Activated CD4-positive, alpha-beta T cell treated with anti-CD3 and anti-CD28 coated beads, Interleukin-2, Interleukin-4, amounts not matched to agents 100 ng/mL and 50 ng/mL, durations not matched to agents 16 hours and 8 hours (primary cell): ENCODE measurements at places on chromosomes 1 and 21.

DNA sequence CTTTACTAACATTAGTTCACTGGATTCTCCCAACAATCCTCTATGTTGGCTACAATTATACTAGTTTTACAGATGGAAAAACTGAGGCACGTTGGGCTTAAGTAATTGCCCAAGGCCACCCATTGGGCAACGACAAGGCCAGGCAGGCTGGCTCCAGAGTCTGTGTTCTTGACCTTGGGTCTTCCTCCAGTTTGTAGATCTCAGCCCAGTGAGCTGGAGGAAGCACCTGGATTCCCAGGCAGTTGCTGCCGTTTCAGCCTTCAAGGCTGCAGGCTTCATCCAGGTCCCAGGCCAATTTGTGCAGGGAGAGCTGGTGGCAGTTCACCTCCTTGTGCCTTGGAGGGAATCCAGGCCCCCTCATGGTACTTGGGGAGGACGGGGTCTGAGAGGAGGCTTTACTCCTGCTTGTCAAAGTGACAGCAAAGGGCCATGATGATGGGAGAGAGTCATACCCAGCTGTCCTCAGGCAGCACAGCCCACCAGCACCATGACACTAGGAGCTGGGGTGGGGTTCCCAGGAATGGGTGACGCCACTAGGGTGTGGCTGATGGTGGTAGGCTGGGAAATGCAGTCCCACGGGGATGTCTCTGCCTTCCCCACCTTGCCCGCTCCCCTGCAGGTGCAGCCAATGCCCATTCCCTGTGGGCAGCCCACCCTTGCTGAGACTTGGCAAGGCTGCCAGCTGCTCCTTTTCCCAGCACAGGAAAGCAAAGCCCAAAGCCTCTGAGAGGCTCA is 27.1 kb downstream of the PKP1 start:
- no peak for DNase-seq

DNA sequence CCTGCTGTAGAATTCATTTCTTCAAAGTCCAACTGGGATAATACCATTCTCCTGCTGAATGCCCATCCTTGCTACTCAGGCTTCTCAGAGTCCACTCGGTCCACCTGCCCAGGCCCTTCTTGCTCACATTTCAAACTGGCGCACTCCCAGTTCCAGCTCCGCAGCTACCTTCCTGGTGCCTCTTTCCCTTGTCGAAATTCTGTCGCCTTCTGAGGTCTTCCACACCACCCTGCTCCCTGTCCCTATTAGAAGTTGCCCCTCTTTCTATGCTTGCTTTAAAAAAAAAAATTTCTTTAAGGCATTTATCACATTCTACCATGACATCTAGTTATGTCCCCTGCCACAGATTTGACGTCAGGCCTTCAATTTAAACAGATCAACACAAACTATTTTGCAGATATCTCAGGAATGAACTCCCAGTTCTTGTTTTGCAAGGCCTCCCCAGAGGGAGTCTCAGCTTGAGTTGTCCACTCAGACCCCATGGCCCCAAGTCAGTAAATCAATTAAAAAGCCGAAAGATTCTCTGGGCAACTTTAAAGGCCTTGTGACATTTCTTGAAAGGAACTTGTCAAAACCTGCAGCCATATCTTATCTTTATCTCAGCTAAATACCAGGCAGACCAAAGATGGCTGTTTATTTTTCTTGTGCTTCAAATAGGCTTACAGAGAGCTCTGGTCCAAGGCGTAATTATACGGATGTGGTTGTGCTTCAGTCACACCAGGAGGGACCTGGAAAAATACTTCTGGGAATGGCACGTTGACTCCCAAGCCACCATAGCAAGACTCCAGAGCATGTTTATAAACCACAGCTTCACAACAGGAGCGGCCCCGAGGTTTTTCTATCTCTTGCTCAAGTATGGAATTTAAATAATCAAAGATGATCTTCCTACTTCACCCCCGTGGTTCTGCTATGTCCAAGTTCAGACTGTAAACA is 2.2 kb downstream of the FAM89A start:
- no peak for DNase-seq

DNA sequence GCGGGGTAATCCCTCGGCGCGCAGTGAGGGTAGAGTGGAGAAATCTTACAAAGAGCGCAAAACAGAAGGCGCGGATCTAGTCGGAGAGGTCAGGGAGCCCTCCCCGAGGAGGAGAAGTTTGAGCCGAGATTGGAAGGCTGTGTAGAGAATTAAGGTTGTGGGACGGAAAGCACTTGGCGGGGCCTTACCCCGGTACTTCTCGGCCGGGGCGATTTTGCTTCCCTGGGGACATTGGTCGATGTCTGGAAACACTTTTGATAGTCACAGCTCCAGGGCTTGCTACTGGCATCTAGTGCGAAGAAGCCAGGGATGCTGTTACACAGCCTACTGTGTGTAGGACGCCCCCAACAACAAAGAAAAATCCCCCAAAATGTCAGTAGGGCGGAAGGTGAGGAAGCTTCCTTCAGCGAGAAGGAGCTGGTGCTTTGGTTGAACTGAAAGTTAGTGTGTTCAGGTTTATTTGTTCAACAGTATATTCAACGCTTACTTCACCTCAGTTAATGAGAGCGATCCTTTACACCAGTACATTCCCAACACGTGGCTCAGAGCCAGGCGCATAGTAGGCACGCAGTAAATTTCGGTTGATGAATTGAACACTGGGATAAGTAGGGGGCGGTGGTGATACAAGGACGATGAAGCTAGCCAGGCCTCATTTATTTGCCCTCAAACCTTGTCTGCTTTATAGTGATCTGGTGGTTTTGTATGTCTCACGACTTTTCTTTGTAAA is 807 bp downstream of the CEP85 start:
- DNase-seq, result peak; percentile 30

GRCh38 chr1:41485605-41486004 is 1.1 kb upstream of the EDN2 start:
- no peak for DNase-seq

DNA sequence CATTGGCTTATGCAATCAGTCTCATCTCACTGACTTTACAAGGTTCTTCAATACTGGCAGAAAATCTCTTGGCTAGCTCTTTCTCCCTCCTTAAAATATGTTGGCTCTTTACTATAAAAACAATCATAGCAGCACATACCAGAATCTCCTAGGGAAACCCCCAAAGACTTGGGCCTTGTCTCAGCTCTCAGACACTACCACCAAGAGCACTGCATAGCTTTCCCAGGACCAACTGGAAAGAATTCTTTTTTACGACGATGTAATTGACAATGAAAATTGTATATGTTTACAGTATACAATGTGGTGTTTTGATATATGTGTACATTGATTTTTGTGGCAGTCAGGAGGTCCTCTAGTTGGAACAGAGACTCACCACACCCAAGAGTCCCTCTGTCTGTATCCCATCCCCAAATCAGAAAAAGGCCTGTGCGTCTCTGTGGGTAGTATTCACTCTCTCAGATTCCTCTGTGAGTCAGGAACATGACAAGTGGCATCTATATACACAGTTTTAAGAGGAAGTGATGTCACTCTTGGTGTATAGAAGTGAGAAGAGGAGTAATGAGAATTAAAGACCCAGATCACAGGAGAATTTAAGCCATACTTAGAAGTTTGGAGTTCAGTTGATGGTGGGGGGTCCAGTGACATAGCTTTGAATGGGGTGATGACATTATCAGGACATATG is 21.1 kb downstream of the SMAP2 start:
- peak; percentile 69 for DNase-seq

- DNase-seq, result no peak
These were observed 424.0 kb downstream of the KIF26B start for GRCh38 chr1:245578771-245579170.

DNA sequence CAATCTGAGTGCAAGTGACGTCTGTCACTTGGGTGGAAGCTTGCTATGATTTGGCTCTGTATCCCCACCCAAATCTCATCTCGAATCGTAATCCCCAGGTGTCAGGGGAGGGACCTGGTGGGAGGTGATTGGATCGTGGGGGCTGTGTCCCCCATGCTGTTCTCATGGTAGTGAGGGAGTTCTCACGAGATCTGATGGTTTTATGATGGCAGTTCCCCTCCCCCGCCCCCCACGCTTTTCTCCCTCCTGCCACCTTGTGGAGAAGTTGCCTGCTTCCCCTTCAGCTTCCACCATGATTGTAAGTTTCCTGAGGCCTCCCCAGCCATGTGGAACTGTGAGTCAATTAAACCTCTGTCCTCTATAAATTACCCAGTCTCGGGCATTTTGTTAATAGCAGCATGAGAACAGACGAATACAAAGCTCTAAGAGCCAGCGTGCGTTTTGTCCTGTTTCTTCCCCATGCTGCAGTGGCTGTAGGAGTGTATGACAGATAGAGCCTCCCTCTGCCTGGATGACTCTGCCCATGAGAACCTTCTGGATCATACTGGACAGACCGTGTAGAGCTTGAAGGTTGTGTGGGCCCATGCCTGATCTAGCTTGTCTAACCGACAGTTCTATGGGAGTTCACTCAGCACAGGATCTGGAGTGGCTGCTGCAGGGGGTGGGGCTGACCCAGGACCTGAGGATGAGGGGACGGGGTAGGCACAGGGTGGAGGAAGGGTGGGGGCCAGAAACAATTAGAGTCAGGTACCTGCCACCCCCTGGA is 139.7 kb upstream of the ERRFI1 start:
- no peak for DNase-seq

DNA sequence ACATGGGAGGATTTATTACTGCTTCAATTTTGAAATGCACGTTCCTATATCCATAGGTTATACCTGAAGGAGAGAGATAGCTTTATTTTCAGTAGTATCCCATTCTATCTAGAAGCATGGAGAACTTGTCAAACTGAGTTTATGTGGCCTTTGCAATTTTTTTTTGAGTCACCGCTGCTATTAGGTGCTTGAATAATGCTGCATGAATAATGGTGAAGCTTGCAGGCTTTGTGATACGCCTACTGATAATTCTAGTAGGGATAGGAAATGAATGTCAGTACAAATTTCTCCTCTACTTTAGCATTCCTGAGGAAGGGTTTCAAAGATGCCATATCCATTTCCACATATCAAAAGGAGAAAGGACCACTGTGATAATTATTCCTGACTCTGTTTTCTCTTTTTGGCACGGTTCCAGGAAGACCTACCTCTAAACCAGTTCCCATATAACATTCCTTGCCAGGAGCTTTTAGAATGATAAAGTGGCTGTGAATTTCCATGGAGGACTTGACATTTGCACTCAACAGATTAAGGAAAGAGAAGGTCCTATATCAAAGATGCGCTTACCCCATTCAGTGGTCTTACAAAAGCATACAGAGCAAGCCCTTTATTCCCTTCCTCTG is 83.5 kb downstream of the SPATA46 start:
- DNase-seq, result no peak

- DNase-seq, result peak; percentile 4
These were observed 145.5 kb downstream of the CRB1 start for GRCh38 chr1:197413564-197413963.
